ENCODE measurements at places on chromosomes 1 and 21. TPM values are rescaled to one million over a fixed set of nuclear protein-coding genes. Genes with fewer than 3 reads are reported as not detected.

The ADAM30 gene
- total RNA-seq: not detected

The FCGR2B gene
- 30.8 TPM for total RNA-seq

The TCP10L gene
- 1.3 TPM for total RNA-seq

The DNAH14 gene
- 3.6 TPM for total RNA-seq

The KRTAP19-3 gene
- not detected for total RNA-seq

The IFI6 gene
- 44.9 TPM for total RNA-seq

The HAO2 gene
- not detected for total RNA-seq

The WLS gene
- 109 TPM for total RNA-seq
